ENCODE measurements at places on chromosomes 3 and 15. TPM values are rescaled to one million over a fixed set of nuclear protein-coding genes. Genes with fewer than 3 reads are reported as not detected.

DNA sequence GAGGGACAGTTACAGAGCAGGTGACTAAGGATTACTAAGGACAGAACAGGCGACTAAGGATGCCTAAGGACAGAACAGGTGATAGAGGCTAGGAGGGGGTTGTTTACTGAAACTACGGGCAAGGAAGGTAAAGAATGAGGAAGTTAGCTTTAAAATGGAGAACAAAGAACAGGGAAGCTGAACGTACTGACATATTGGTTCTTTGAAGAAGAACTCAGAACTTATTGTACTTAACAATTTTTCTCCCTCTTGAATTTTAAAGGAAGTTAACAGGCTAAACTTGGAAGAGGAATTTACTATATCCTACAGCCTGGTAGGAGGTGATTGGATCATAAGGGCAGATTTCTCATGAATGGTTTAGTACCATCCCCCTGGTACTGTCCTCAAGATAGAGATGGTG lies 290.2 kb downstream of the SHQ1 start:
- no peaks in the 10 kb centered on the region for H3K27me3 ChIP-seq
- H3K4me3 ChIP-seq = no peak overlapping the region
- no peak overlapping the region for H3K27ac ChIP-seq
- H3K4me1 ChIP-seq = no peaks in the 10 kb centered on the region
- no peak for DNase-seq

EIF2B5 gene
- 46.5 TPM for total RNA-seq

CSPG5 gene
- 0.73 TPM for total RNA-seq

CNTN4 gene
- total RNA-seq = 112 TPM

PTPN23 gene
- total RNA-seq = 20.2 TPM

DNA sequence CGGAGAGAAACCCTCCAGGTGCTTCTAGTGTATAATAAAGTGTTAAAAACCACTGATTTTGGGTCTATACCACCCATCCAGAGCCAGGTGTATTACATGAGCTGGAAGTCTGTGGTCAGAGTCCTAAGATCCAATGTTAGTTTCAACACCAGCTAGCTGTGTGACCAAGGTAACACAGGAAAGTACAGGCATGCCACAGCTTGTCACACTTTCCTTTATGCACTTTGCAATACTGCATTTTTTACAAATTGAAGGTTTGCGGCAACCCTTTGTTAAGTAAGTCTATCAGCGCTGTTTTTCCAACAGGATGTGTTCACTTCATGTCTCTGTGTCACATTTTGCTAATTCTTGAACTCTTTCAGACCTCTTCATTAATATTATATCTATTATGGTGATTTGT lies 201.3 kb upstream of the PRICKLE2 start:
- no peaks in the 10 kb centered on the region for H3K27me3 ChIP-seq
- no peak overlapping the region for H3K27ac ChIP-seq
- no peak overlapping the region for H3K4me3 ChIP-seq
- H3K4me1 ChIP-seq = no peaks in the 10 kb centered on the region
- no peak for DNase-seq

- H3K4me3 ChIP-seq = no peak overlapping the region
- H3K27ac ChIP-seq = no peak overlapping the region
- no peaks in the 10 kb centered on the region for H3K27me3 ChIP-seq
- no peak for DNase-seq
- peaks cover 3% of the 10 kb centered on the region for H3K36me3 ChIP-seq
These were observed 19.6 kb upstream of the FBXO22 start for GRCh38 chr15:75884041-75884440.
